ENCODE measurements at places on chromosomes 12 and 14.

- no peak for DNase-seq
- no peak overlapping the region for H3K4me3 ChIP-seq
- H3K27ac ChIP-seq = no peak overlapping the region
- no peaks in the 10 kb centered on the region for H3K36me3 ChIP-seq
- no peaks in the 10 kb centered on the region for H3K4me1 ChIP-seq
Measured at GRCh38 chr12:20507056-20507455, 138.7 kb downstream of the PDE3A start.

GRCh38 chr12:113889076-113889475, 77.0 kb downstream of the RBM19 start:
- no peak overlapping the region for H3K4me3 ChIP-seq
- H3K36me3 ChIP-seq = peaks cover 21% of the 10 kb centered on the region

GRCh38 chr12:45477526-45477925, 252.0 kb upstream of the ARID2 start:
- H3K4me1 ChIP-seq = no peaks in the 10 kb centered on the region
- H3K36me3 ChIP-seq = no peaks in the 10 kb centered on the region
- H3K4me3 ChIP-seq = no peak overlapping the region
- H3K27me3 ChIP-seq = no peaks in the 10 kb centered on the region
- DNase-seq = no peak

GRCh38 chr14:72311516-72311915, 379.3 kb downstream of the RGS6 start:
- H3K36me3 ChIP-seq = peaks cover under 1% of the 10 kb centered on the region
- H3K4me1 ChIP-seq = peaks cover 37% of the 10 kb centered on the region
- H3K27me3 ChIP-seq = no peaks in the 10 kb centered on the region

GRCh38 chr14:87081004-87081403, 912.0 kb downstream of the GALC start:
- H3K4me3 ChIP-seq = no peak overlapping the region
- H3K27ac ChIP-seq = no peak overlapping the region
- H3K27me3 ChIP-seq = no peaks in the 10 kb centered on the region
- H3K36me3 ChIP-seq = no peaks in the 10 kb centered on the region

- H3K4me1 ChIP-seq = peaks cover under 1% of the 10 kb centered on the region
- no peak overlapping the region for H3K4me3 ChIP-seq
- DNase-seq = no peak
- H3K36me3 ChIP-seq = no peaks in the 10 kb centered on the region
- H3K27me3 ChIP-seq = peaks cover 7% of the 10 kb centered on the region
- no peak overlapping the region for H3K27ac ChIP-seq
Measured at GRCh38 chr12:72030277-72030676, 91.6 kb downstream of the TPH2 start.

GRCh38 chr12:113959096-113959495, 7.0 kb downstream of the RBM19 start:
- H3K36me3 ChIP-seq = peaks cover 32% of the 10 kb centered on the region
- H3K4me1 ChIP-seq = peaks cover under 1% of the 10 kb centered on the region
- no peak for DNase-seq
- no peak overlapping the region for H3K4me3 ChIP-seq
- no peaks in the 10 kb centered on the region for H3K27me3 ChIP-seq

Data from nephron progenitor cell (in vitro differentiated cells).